ENCODE measurements at places on chromosomes 5 and 9.

- no peak for DNase-seq
Measured at GRCh38 chr5:79512471-79513307, 1.2 kb downstream of the HOMER1 start.

- no peak for DNase-seq
Measured at GRCh38 chr5:133846478-133847226, 121.8 kb downstream of the C5orf15 start.

DNA sequence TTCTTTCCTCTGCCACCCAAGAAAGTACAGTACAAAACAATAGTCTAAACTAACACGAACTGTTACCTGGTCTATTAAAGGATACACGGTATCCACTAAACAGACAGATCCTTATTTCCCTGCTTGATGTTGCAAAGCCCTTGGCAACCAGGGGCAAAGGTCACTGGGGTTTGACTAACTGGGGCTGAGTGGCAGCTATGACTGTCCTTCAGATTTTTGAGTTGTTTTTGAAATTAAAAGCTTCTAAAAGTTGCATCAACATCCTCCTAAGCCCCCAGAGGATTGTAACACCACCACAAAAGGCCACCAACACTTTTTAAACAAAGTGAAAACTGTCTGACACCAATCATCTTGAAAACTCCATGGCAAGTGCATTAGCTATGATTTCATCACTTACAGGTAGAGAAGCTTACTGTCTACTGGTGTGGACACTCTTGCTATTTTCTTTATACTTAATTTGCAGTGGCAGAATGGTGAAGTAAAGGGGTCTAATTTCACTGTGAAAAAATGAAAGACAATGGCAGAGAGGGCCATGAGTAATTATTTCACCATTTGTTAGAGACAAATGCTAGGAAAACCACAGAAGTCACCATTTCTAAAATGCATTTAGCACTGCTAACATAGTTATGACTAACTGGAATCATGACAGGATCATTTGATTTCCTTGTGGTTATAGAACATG is 292.4 kb downstream of the EFNA5 start:
- no peak for DNase-seq

DNA sequence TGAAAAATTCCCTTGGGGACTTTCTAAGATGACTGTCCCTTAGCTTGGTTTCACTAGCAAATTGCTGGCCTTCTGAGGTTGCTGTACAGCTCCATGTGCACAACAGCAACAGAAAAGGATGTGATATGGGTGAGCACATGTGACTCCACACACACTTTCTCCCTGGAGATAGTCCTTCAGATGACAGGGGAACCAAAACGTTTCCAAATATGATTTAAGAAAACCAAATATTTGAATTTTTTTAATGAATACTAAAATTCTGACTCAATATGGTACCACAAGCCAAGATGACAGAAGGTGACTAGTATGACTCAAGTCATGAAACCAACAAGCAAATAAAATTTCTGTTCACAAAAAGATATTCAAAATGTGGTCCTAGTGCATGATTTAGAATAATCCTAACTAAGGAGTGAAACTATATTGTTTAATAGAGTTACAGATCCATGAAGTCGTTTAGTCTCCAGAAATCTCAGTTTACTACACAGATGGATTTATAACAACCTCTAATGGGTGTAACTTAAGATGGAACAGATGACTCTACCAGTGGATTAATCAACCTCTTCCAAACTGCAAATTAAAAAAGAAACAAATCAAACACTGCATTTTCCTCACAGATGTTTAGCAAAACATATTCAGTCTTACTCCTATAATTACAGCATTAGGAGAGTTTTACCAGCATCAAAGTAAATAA is 144.8 kb upstream of the PIK3R1 start:
- no peak for DNase-seq

DNA sequence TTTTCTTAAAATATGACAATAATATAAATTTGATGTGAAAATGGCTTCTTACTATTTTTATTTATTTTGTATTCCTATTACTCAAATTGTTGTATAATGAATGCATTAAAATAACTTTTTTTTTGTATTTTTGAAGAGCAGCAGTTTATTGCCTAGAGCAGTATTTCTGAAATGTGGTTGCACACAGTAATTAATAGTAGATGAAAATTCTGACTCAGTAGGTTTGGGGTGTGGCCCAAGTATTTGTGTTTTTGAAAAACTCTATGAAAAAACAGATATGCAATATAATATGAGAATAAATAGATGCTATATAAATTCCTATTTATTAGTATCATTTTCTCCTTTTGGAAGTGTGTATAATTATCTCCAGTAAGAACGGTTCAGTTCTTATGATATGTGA is 2225.3 kb upstream of the C9orf72 start:
- DNase-seq: no peak

- DNase-seq: no peak
Measured at GRCh38 chr9:37038302-37038942, 4.4 kb upstream of the PAX5 start.

DNA sequence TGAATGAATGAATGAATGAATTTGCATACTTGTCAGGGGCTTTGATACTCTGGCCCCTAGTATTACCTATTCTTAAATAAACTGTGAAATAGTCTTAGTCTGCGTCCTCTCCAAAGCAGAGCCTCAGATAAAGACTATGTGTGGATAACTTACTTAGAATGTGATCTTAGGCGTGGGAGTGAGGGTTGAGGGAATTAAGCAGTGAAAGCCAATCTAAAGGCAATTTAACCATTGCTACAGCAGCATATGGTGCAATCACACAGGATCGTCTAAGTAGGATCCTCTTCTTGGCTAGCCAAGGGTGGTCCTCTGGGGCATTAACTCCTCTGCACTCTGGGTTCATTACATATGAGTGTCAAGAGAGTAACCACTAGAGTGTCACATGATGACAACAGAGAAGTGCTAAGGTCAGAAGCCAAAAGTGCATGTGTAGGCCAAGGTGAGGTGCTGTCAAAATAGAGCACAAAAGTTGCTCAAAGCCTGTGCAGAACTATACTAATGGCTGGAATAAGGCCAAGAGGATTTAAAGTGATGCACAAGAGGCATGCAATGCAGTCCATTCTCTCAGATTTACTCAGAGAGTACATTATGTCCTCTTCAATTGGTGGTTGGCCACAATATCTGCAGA is 274.4 kb upstream of the SEMA6A start:
- no peak for DNase-seq

DNA sequence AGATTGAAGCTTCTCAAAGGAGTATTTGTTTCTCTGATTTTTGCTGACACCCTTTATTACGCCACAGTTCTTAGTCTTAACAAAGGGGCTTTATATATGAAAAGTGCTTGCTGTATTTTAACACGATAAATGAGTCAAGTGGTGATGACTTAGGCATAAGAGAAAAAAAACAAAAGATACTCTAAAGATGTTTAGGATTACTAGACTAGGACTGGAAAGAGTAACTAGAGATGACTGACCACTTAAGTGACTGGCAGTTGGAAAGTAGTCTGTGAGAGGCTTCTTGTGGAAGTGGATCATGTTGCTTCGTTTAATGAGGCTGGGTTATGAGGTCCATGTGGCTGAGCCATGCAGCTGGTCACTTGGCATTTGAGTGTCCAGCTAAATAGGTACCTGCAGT is 69.4 kb upstream of the ACTBL2 start:
- no peak for DNase-seq

- no peak for DNase-seq
Measured at GRCh38 chr5:143016777-143017516, 246.8 kb downstream of the ARHGAP26 start.

- DNase-seq: no peak
Measured at GRCh38 chr5:113281194-113281593, 153.6 kb downstream of the TSSK1B start.

DNA sequence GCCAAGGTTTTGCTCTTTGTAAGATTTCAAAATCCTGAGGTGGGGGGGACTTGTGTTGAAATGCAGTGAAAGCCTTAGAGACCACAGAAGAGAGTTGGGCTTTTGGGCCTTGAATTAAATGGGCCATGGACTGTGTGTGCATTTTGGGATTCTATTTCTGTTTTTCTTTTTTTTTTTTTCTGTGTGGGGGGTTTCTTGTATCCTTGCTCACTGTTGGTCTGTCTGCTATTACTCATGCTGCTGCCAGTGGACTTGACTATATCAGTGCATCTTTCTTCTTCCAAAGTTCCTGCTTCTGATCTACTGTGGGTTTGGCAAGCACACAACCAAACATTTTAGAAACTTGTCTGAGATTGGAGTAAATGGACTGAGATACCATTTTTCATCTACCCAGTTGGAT is 344.9 kb downstream of the ARL15 start:
- no peak for DNase-seq

DNA sequence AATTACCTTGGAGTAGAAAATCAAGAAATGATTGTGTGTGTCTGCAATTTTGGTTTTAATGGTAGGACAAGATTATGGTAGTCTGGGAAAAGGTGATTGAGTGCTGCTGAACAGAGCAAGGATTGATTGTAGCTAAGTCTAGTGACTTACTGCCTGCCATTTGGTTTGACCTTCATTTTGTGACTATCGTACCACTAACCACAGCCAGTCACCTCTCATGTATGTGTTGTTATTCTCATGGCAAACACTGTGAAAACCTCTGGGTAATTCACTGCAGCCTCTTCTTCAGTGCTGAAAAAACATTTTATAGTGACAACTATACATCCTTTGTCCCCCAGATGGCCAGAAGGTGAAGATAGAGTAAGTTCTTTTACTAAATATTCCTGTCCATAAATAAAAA is 37.5 kb downstream of the CTNNA1 start:
- DNase-seq: no peak

GRCh38 chr5:3075309-3075708 is 323.8 kb upstream of the IRX2 start:
- DNase-seq: no peak

- DNase-seq: no peak
Measured at GRCh38 chr5:127015716-127016115, 14.6 kb downstream of the MARCHF3 start.

DNA sequence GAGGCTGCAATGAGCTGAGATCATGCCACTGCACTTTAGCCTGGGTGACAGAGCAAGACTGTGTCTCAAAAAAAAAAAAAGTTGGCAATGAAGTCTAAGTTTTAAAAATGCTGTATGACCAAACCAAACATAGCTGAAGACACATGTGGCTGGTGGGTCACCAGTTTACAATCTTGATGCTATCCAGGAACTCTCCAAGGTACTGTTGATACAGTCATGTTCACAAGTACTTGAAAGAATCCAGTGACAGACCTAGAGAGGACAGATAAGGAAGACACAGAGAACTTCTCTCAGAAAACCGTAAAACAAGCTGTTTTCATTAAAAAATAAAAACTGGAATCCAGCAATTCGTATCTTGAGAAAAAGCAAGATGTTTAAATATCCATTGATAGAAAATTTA is 95.7 kb downstream of the ACTBL2 start:
- no peak for DNase-seq

DNA sequence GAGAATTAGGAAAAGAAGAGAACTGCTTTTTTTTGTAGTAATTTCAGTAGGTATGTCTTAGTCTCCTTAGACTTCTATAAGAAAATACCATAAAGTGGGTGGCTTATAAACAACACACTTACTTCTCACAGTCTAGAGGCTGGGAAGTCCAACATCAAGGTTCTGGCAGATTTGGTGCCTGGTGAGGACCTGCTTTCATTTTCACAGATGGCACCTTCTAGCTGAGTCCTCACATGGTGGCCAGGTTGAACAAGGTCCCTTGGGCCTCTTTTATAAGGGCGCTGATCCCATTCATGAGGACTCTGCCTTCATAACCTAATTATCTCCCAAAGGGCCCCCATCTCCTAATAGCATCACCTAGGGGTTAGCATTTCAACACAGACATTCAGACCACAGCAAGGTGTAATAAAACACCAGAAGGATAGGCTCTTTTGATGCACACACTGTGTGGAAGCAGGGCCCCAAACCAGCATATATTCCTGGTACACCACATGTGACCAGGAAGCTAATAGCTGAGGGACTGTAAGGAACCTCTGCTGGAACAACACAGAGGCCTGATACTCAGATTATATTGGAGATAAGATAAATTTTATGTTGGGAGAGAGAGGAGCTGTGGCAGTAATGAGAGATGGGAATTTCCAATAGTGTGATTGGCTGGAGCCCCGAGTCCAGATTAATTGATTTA is 384.9 kb downstream of the RAB3C start:
- no peak for DNase-seq

GRCh38 chr9:698276-698675 is 143.2 kb upstream of the DMRT1 start:
- DNase-seq: no peak

GRCh38 chr9:4781408-4781807 is 11.3 kb upstream of the RCL1 start:
- no peak for DNase-seq

DNA sequence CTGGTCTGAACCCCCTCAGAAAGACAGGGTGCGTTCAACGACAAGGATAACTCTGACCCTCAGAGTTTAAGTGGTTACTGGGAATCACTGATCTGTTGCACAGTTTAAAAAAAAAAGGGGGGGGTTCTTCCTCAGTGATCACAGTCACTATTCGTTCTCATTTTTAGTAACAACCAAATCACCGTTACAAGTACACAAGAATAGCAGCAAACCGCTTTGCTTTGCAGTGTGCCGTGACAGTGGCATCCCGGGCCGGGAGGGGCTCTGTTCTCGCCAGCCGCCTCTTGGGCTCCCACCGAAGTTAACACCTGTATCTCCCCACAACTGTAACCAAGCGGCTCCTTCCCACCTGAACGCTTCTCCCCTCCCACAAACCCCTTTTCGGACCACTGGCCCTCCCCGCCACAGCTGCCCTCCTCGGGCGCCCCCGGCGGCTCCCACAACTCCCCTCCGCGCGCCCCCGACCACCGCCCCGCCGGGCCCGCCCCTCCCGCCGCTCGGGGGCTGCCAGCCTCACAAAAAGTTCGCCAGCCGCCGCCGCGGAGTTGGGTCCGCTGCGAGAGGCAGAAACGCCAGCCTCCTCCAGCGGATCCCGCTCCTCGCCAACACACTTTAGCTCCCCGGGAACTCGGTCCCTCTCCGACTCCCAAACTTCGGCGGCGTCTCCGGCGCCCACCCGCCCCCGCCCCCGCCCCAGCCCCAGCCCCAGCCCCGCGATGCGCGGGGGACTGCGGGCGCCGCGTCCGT is 1.2 kb downstream of the SSBP2 start:
- DNase-seq: peak; percentile 65

- no peak for DNase-seq
Measured at GRCh38 chr5:171506951-171507350, 87.5 kb downstream of the FGF18 start.

GRCh38 chr5:13664377-13664776 is 280.1 kb downstream of the DNAH5 start:
- DNase-seq: no peak

GRCh38 chr5:150175536-150175935 is 9.0 kb downstream of the CDX1 start:
- DNase-seq: no peak

DNA sequence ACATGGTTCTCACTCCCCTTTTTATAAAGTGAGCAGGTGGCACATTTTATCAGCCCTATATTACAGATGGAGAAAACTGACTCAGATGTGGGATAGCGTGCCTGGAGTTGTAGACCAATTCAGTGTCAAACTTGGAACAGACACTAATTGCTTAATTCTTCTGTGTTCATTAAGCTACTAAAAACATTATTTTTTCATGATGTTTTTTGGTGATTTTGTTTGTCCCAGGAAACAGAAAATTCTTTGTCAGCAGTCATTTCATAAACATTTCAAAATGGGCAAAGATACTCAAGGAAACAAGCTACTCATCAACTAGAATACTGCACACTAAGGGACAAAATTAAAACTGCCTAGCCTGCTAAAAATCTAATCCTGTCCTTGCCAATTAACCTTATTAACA is 2.2 kb downstream of the ABHD17B start:
- no peak for DNase-seq

- no peak for DNase-seq
Measured at GRCh38 chr9:83154821-83155220, 91.9 kb upstream of the RASEF start.

- DNase-seq: no peak
Measured at GRCh38 chr9:98220911-98221310, 28.5 kb upstream of the CORO2A start.
